ENCODE measurements at places on chromosomes 4 and X.

DNA sequence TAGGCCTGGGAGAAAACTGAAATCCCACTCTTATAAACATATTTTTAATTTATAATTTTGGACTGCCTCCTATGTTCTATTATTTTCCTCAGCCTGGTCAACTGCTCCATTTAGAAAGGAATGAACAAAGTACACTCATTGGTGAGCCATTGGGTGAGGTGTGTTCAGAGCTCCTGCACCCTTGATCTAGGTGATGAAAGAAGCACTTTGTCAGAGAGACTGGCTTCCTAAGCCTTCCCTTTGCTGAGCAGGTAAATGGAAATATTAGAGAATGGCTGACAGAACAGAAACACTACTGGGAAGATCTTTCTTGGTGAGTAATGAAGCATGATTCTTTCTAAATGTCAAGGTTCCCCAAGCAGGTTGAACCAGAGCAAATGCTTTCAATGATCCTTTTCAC is 19.0 kb upstream of the ARHGAP24 start:
- DNase-seq, result no peak

GRCh38 chrX:11567528-11568220 is 98.0 kb downstream of the ARHGAP6 start:
- DNase-seq, result no peak

DNA sequence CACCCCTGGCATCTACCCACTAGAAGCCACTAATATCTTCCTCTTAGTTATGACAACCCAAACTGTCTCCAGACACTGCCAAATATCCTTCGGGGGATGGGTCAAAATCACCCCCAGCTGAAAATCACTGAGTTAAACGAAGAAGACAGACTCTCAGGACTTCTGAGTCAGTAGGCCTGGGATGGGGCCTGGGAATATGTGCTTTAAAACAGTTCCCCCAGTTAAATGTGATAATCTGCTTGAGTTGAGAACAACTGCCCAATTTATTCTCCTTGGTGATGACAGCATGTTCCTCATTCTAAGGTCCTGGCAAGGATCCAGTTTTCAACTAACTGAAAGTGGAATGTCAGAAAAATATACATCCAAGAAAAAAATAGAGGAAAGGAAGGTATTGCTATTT is 52.4 kb downstream of the CBLL2 start:
- DNase-seq, result no peak

DNA sequence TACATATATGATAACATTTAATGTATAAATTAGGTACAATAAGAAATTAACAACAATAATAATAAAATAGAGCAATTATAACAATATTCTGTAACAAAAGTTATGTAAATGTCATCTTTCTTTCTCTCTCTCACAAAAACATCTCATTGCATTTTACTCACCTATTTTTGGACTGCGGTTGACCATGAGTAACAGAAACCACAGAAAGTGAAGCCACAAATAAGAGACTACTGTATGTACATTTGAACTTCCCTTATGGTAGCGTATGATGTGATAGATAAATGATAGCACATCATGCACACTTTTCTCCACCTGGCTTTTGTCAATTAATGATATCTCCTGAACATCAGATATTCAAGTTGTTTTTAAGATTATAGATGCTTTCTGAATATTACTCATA is 80.5 kb downstream of the HNRNPD start:
- DNase-seq, result no peak

DNA sequence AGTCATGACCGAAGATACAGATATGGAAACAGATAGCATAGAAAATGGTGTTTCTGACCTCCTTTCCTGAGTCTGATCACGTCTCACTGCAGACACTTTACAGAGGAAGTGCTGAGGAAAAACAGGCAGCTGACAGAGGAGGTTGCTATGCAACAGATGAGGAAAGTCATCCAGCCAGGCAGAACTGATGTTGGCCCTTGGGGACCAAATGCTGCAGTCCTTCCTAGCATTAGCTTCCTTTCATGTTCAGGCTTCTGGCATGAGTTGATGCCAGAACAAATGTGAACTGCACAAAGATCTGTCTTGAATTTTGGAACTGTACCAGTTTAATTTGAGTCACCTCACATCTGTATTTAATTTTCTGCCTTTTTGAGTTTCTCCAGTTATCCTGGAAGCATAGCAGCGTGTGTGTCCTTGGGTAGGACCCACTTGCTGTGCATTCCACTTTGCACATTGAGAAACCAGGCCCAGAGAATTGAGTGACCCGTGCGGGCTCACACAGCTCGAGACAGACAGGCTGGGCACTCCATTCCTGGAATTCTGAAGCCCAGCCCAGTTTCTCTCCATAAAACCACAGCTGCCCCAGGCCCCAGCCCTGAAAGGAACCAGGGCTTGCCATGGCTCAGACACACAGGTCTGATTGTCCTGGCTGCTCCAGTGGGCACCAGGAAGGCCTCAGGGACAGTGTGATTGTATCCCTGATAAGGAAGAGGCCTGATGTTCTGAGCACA is 1.4 kb upstream of the MAGED1 start:
- DNase-seq, result no peak

GRCh38 chr4:155426953-155427352 is 50.2 kb upstream of the MAP9 start:
- no peak for DNase-seq

DNA sequence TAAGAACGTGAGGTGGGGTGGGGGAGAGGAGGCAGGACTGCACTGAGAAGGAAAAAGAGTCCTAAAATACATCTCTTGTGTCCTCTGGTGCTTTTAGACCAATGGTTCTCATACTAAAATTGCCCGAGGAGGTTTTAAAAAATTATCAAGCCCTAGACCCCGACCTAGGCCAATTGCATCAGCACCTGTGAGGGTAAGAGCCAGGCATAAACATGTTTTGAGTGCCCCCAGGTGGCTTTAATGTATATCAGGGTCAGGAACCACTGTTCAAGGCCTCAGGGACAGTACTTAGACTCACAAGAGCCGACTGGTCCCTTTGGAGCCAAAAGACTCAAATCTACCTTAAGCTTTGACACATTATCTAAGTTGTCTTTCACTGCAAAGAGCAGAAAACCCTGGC is 37.5 kb upstream of the TMEM150C start:
- no peak for DNase-seq

GRCh38 chrX:123878252-123878721 is 18.4 kb downstream of the XIAP start:
- no peak for DNase-seq

DNA sequence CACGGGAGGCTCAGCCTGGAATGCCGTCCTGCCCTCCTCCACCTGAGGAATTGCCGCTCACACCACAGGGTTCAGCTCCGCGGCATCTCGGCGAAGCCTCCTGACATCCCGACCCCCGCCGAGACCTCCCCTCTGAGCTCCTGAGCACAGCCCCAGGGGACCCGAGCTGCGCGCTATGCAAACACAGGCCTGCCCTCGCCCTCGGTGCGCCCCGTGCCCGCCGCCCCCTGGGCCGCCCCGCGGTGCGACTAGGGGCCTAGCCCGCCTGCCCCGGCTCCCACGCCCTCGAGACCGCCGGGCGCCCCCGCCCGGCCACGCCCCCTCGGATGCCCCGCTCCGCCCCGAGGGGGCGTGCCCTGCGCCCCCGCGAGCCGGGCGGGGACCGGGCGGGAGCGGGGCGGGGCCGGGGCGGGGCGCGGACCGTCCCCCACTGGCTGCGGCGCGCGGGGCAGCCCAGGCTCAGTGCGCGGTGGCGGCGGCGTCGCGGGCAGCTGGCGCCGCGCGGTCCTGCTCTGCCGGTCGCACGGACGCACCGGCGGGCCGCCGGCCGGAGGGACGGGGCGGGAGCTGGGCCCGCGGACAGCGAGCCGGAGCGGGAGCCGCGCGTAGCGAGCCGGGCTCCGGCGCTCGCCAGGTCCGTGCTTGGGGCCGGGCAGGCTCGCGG is at the start of gene FGFR3:
Gene FGFR3, plus strand, starts transcription at position 462 of the 664 bp plus-strand sequence. CDS start 642 bp downstream, outside the sequence.
- DNase-seq, result no peak

- DNase-seq, result no peak
Observed at GRCh38 chrX:13778916-13779315, 38.0 kb downstream of the GPM6B start.

- DNase-seq, result no peak
Observed at GRCh38 chrX:122504026-122504425, 680.1 kb upstream of the GRIA3 start.

DNA sequence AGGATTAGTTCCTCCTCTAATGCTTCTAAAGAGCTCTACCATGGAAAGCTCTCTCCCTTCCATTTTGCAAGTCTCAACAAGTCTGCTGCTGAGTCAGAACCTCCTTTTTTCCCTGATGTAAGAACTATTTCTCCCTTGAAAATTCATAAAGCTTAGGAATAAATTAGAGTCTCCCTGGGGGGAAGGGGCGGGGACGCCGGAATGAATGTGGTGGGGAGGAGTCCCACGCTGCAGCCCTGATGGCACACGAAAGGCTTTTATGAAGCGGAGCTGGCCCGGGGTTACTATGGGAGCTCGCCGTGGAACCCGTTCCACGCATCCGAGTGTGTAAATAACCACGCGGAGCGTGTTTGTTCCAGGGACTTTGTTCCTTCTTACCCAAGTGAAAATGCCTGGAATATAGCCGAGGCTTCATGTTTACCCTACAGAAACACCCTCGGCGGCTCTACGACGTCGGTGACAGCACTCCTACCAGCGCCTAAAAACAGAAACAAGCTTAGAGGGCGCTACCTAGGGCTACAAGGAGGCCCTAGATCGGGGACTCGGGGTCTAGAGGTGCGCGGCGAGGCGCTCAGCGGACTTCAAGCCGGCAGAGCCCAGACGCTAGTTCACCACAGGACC is 923 bp upstream of the CPEB2 start:
- peak; percentile 54 for DNase-seq

GRCh38 chr4:30776921-30777415 is 56.8 kb downstream of the PCDH7 start:
- no peak for DNase-seq

- no peak for DNase-seq
Observed at GRCh38 chrX:107646735-107647134, 18.4 kb downstream of the PRPS1 start.

- DNase-seq, result no peak
Observed at GRCh38 chrX:41722816-41723618, 964 bp upstream of the GPR82 start.

DNA sequence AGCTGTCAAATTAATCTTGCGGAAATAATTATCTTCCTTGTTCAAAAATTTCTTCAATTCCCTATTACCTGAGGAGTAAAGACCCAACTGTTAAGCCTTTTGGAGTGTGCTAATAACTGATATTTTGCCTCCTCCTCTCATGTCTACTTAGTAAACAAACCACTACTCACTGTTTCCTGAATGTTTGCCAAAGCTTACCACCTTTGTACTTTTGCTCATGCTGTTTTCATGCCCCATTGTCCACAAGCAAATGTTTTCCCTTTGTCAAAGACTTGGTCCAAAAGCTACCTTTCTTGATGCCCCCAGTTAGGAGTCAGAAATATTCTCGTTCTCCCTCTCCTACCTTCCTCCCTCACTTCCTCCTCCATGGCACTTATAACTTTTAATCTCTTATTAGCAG is 226.1 kb downstream of the ENOX2 start:
- no peak for DNase-seq

GRCh38 chr4:76459291-76459723 is 24.3 kb downstream of the SHROOM3 start:
- DNase-seq, result no peak

GRCh38 chrX:11438767-11439166 is 145.6 kb downstream of the AMELX start:
- DNase-seq, result no peak

GRCh38 chrX:154605566-154605965 is 13.5 kb downstream of the CTAG1B start:
- no peak for DNase-seq

- no peak for DNase-seq
Observed at GRCh38 chr4:178480105-178480504, 1037.9 kb upstream of the AGA start.

- DNase-seq, result no peak
Observed at GRCh38 chr4:149055624-149056023, 613.4 kb upstream of the NR3C2 start.

- DNase-seq, result no peak
Observed at GRCh38 chr4:46993075-46994006, at the start of gene GABRA4. GABRA4 (minus strand) TSS chr4:46993581; CDS start chr4:46993424, 157 bp downstream.

- no peak for DNase-seq
Observed at GRCh38 chr4:1294891-1295290, 5.2 kb downstream of the MAEA start.

- DNase-seq, result peak; percentile 24
Observed at GRCh38 chrX:123961268-123962005, at the start of gene STAG2. STAG2 (plus strand) TSS chrX:123961706; CDS start chrX:124022628, 60,922 bp downstream.

- DNase-seq, result no peak
Observed at GRCh38 chrX:102627640-102628039, 23.6 kb upstream of the GPRASP1 start.

DNA sequence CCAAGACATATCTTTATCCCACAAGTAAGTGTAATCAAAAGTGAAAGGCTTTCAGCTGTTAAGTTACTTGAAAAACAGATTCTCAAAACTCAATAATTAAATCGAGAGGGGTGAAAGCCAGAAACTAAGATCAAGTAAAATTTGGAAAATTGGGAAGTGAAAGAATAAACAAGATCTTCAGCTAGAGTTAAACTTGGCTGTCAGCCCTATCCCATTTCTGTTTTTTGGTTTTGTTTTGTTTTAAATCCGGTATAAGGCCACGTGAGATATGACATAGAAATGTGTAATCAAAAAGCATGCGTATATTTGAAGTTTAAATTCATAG is 856.8 kb downstream of the STIM2 start:
- no peak for DNase-seq

GRCh38 chr4:62288808-62289541 is 1088.8 kb downstream of the ADGRL3 start:
- DNase-seq, result no peak

DNA sequence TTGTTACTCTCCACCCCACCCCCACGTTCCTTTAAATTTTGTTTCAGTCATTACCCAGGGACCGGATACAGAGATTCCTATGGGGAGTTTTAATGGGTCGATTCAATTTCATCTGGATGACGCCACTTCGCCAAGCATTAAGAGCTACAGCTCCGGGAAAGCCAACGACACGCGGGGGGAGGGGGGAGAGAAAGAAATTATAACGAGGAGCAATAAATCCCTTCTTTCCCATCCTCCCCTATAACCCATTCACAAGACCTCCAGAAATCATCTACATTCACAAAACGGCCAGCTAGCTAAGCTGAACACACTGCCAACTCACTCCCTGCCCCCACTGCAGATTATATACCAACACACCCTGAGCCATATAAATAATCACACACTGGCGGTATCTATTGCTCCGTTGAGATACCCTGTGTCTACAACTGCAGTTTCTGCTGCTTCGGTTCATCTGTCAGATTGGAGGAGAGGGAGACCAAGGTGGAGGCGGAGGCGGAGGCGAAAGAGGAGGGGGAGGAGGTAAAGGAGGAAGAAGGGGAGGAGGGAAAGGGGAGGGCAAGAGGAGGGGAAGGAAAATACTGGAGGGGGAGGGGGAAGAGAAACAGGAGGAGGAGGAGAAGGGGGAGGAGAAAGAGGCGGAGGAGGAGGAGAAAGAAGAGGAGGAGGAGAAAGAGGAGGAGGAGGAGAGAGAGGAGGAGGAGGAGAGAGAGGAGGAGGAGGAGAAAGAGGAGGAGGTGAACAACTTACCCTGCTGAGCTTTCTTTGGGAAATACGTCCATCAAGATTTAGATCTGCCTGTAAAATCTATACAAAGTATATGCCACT is 113.9 kb upstream of the VAMP7 start:
- no peak for DNase-seq

All from activated gamma-delta T cell (primary cell).